Activated CD8-positive, alpha-beta T cell treated with anti-CD3 and anti-CD28 coated beads, Interleukin-2, amount 10 ng/mL, durations not matched to agents 7 days and 5 days (primary cell): ENCODE measurements at places on chromosomes 11 and 22.
A peak's percentile ranks its signal among the peaks of the same experiment; 100 is the strongest.

DNA sequence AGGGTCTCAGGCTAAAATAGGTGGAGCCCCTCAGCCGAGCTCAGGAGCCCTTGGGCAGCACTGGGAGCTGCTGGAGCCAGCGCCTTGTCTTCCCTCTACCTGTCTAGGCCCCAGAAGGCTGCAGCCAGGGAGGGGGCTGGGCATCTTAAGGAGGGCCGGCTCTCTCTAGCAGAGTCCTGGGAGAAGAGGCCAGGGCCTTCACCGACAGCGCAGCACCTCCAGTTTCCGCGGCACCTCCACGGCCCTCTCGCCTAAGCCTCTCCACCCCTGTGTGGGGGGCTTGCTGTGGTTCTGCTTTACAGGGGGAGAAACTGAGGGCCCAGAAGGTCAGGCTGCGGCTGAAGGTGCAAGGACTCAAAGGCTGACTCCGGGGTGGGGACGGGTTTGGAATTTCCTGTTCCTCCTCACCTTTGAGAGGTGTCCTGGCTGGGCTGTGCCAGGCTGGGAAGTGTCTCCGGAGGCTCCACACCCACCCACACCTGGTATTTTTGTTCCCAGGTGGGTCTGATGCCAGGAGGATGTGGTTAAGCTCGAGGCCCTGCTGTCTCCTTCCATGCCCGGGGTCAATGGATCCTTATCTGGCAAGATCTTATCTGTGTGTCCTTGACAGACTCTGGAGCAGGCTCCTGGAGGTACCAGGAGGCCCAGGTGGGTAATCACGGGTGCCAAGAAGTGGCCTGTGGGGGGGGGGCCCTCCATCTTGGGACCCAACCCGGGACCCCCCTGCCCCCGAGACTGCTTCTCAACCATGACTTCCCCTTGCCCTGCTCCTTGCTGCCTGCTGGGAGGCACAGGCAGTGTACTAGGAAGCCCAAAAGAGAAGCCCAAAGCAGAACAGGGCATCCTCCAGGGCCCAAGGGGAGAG, 95.3 kb upstream of the FGF3 start:
- H3K27me3 ChIP-seq, result peaks cover 2% of the 10 kb centered on the region
- H3K36me3 ChIP-seq, result no peaks in the 10 kb centered on the region
- no peak overlapping the region for H3K4me3 ChIP-seq
- no peak for DNase-seq

DNA sequence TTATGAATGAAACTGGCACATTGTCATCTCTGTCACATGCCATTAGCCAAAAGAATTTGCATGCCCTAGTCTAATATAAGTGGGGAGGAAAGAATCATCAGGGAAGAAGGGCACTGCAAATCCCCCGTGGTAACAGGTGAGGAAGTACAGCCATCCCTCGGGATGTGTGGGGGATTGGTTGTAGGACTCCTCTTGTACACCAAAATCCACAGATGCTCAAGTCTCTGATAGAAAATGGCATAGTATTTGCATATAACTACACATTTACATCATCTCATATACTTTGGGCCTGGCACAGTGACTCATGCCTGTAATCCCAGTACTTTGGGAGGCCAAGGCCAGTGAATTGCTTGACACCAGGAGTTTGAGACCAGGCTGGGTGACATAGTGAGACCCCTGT, 109.7 kb downstream of the HIPK3 start:
- H3K4me1 ChIP-seq, result peaks cover 2% of the 10 kb centered on the region
- H3K4me3 ChIP-seq, result no peak overlapping the region
- H3K27ac ChIP-seq, result no peak overlapping the region
- peaks cover 18% of the 10 kb centered on the region for H3K27me3 ChIP-seq
- no peak for DNase-seq

GRCh38 chr11:57458410-57459163, 1.7 kb upstream of the RTN4RL2 start:
- H3K27me3 ChIP-seq, result peaks cover 39% of the 10 kb centered on the region
- no peak overlapping the region for H3K27ac ChIP-seq
- peak; percentile 60 for DNase-seq
- peak overlapping the region; percentile 60 for H3K4me3 ChIP-seq

DNA sequence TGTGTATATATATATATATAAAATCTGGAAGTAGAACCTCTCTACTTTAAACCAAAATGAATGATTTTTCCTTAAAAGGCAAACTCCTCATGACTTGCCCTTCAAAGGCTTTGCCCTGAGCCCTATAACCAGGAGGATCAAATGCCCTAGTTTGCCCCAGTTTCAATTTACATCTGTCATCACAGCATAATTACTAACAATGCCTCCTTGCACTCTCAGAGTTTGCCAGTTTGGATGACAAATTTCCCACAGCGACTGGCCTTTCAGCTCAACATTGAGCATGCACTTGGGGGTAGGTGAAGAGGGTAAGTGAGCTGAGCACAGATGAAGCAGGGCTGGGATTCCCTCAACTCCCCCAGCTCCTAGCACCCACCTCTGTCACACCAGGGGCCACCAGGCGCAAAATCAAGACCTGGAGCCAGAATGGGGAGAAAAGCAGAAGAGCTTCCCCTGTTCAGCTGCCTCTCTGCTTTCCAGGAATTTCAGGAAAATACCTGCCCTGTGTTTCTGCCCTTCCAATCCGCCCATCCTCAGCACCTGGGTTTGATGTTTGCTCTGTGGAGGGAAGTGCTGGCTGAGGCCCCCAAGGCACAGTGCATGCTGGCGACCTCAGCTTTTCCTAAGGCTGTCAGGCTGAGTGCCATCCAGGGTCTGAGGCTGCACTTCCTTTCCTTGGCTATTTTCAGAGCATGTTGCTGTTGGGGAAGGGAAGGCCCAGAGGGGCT, 67.5 kb downstream of the ADAMTS15 start:
- DNase-seq, result no peak
- no peak overlapping the region for H3K4me3 ChIP-seq
- no peaks in the 10 kb centered on the region for H3K36me3 ChIP-seq
- no peaks in the 10 kb centered on the region for H3K4me1 ChIP-seq
- no peak overlapping the region for H3K27ac ChIP-seq
